ENCODE measurements at places on chromosomes 12 and 14.

GRCh38 chr12:59916988-59917387, 321.2 kb downstream of the SLC16A7 start:
- no peak for DNase-seq

DNA sequence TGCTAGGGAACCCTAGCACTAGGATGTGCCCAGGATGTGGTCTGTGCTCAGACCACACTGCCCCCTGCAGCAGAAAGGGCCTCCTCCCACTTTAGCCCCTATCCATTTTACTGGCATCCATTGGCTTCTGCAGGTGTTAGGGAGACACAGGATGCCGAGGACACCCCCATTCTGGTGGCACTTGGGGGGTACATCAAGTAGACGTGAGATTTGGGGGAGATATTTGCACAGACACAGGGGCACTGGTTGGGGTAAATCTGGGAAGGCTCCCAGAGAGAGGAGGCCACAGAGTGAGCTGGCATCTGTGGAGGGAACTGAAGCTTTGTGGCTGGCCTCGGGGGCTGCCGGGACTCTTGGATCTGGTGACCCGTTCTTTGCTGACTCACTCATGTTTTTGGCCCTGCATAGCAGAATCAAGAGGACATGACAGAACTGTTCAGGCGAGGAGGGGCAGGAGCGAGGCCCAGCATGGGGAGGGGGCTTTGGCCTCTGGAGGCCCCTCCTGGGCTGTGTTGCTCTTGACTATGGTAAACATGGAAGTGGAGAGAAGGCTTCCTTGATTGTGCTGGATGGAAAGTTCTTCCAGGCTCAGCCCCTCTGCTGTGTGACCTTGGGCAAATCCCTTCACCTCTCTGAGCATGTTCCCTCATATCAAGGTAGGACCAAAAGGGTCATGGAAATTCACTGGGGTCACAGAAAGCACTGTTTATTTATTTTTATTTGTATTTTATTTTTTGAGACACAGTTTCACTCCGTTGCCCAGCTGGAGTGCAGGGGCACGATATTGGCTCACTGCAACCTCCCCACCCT, 1.8 kb downstream of the PLBD2 start:
- DNase-seq = no peak

DNA sequence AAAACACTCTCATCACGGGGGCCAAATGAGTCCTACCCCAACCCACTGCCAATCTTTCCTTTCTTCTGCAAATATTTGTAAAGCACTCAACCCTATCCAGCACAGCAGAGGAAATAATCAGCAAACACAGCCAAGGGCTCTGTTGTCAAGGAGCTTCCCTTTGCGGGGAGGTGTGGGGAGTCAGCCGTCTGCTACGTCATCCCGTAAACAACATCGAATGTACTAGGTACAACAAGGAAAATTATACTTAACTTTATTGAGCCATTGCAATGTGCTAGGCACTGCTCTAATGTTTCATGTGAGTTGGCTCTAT, 22.8 kb downstream of the TMEM63C start:
- DNase-seq = no peak

DNA sequence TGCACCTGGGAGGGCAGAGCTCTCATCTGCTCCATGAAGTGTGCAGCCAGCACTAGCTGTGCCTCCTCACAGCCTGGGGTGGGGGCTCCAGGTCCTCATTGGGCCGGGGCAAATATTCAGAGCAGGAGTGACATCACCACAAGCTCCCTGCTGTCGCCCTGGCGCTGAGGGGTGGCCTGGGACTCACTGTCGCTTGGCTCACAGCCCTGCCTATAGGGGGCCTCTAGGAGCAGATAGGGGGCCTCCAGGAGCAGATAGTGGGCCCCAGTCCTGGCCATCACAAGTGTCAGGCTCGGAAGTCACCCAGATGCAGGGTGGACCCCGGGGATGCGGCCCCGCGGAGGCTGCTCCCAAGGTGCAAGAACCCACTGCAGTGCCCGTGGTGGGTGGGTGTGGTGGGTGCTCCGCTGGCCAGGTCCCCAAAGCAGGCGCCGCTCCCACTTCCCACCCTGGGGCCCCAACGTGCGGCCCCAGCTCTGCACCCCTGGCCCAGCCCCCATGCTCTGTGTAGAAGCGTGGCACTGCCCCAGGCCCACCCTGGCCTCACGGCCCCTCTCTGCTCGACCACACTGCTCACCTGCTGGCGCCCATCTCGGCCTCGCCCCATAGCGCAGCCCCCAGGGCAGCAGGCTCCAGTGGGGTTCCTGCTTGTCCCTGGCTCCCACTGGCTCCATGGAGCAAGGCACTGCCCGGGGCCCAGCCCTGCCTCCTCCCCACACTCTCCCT, 18.0 kb downstream of the SYNJ2BP start:
- DNase-seq = no peak

- DNase-seq = no peak
Observed at GRCh38 chr12:104520242-104520900, 63.6 kb downstream of the CHST11 start.

- no peak for DNase-seq
Observed at GRCh38 chr14:20742132-20742531, 3.6 kb upstream of the EDDM3A start.

DNA sequence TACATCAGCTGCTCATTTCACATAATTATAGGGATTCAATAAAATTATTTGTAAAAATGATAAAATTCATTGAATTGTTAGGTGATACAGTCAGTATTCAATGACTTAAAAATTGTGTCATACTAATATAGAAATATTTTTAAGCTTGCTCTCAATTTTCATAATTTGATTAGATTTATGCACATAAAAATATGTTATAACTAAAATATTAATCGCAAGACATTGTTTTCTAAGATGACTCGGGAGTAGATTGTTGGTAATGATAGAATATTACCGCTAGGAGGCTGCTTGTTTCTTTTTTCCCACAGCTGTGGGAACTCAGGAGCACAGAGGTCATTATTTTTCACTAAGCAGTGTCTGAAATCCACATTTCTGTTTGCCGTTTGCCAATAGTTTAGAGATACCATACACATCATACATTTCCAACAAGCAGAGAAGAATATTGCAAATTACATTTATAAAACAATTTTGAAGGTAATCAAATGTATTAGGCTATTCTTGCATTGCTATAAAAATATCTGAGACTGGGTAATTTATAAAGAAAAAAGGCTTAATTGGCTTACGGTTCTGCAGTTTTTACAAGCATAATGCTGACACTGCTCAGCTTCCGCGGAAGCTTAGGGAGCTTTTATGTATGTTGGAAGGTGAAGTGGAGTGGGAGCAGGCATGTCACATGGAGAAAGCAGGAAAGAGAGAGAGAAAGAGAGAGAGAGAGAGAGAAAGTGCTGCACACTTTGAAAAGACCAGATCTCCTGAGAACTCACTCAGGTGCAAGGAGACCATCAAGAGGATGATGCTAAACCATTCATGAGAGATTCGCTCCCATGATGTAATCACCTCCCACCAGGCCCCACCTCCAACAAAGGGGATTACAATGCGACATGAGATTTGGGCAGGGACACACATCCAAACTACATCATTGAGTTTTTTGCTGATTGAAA, 9.2 kb downstream of the CD69 start:
- no peak for DNase-seq
